ENCODE measurements at places on chromosomes 4 and X.

GRCh38 chr4:27894951-27895350 lies 1034.3 kb downstream of the STIM2 start:
- no peak overlapping the region for H3K27ac ChIP-seq
- no peaks in the 10 kb centered on the region for H3K36me3 ChIP-seq
- H3K4me3 ChIP-seq = no peak overlapping the region
- no peaks in the 10 kb centered on the region for H3K4me1 ChIP-seq

DNA sequence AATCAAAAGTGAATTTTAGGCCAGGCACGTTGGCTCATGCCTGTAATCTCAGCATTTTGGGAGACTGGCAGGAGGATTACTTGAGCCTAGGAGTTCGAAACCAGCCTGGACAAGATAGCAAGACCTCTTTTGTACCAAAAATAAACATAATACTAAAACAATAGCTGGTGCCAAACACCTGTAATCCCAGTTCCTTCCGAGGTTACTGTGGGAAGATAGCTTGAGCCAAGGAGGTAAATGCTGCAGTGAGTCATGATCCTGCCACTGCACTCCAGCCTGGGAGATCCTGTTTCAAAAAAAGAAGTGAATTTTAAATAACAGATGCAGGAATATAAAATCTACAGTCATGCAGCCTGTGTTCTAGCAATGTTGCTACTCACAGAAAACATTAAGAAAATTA lies 488.3 kb downstream of the PPARGC1A start:
- no peaks in the 10 kb centered on the region for H3K27me3 ChIP-seq
- no peak for DNase-seq

DNA sequence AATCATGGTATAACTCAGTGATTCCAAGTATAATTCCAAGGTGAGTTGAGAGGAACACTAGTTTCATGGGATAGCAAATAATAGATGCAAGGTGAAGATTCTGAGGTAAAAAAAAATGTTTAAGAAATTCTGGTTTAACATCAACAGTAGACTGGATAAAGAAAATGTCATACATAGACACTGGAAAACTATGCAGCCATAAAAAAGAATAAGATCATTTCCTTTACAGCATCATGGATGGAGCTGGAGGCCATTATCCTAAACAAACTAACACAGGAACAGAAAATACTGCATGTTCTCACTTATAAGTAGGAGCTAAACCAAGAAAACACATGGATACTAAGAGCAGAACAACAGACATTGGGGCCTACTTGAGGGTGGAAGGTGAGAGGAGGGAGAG lies 54.6 kb upstream of the LEF1 start:
- no peak for DNase-seq
- H3K27me3 ChIP-seq = no peaks in the 10 kb centered on the region
- no peak overlapping the region for H3K4me3 ChIP-seq
- no peaks in the 10 kb centered on the region for H3K4me1 ChIP-seq
- no peaks in the 10 kb centered on the region for H3K36me3 ChIP-seq

- H3K27me3 ChIP-seq = no peaks in the 10 kb centered on the region
- H3K27ac ChIP-seq = peak overlapping the region; percentile 88
- H3K4me3 ChIP-seq = peak overlapping the region; percentile 84
- DNase-seq = peak; percentile 73
- H3K36me3 ChIP-seq = peaks cover 5% of the 10 kb centered on the region
Measured at GRCh38 chr4:86935853-86936733, 1.3 kb downstream of the AFF1 start.
